ENCODE measurements at places on chromosomes 7 and 10.

DNA sequence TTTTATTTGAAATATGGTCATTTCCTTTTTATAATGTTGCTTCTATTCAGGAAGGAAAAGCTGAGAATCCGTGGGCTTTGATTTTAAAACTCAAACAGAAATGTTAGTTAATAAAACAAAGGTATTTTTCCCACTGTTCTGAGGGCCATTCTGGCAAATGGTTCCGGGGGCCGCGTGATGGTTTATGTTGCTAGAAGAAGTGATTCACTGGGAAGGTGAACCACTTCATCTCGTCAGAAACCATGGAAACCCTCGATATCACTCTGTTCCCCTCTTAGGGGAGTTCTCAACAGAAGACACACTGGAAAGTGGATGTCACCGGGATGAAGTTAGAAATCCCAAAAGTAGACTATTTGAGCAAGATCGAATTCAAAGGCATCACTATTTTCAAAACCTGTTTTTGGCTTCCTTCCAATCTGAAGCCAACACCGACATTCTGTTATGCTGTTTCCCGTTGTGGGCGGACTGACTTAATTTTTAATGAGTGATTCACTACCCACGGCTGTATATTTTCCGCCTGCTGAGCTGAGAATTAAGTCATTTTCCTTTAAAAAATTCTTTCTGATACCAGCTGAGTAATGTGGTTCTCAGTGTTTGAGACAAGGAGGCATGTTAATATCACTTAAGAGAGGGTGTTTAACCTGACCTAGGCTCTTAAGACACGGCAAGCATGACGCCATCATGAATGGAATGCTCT is 84.1 kb downstream of the PTPRE start:
- DNase-seq = no peak

DNA sequence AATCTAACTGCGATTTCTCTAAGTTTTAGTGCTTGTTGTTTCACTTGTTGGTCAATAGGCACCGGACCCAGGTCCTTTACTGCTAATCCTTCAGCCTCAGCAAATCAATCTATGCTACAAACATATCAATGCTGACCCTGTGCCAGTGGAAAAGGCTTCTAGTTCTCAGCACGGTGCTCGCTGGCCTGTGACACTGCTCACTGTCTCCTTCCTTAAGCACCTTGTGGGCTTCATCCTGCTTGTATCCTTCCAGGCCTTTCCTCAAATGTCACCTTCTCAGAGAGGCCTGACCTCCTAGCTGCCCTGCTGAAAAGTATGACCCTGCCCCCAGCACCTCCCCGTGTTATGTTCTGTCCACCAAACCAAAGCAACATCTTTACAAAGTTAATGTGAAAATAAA is 201.2 kb upstream of the FRMD4A start:
- no peak for DNase-seq

- DNase-seq = no peak
Observed at GRCh38 chr10:49395741-49396665, at the start of gene DRGX. TSS of gene DRGX (minus strand) at chr10:49396089. CDS start at chr10:49395440, 649 bp downstream.

- DNase-seq = no peak
Observed at GRCh38 chr10:97434055-97434454, 8.1 kb downstream of the PGAM1 start.

DNA sequence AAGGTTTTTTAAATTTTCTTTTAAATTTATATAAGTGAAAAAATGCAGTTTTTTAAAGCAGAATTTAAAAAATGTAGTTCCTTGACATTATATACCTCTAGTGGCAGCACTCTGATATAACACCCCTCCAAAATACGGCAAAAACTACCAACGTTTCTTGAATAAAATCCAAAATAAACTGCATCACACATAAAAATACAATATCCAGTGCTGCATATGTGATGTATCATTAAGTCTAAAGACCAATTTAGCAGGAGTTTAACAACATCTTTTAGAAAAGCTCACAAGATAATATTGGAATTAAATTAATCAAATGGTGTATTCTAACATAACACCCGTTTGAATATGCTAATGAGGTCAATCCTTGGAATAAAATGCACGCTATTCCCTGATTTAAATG is 1.4 kb downstream of the TCERG1L start:
- no peak for DNase-seq

GRCh38 chr10:99410146-99410545 is 20.3 kb downstream of the GOT1 start:
- DNase-seq = no peak

DNA sequence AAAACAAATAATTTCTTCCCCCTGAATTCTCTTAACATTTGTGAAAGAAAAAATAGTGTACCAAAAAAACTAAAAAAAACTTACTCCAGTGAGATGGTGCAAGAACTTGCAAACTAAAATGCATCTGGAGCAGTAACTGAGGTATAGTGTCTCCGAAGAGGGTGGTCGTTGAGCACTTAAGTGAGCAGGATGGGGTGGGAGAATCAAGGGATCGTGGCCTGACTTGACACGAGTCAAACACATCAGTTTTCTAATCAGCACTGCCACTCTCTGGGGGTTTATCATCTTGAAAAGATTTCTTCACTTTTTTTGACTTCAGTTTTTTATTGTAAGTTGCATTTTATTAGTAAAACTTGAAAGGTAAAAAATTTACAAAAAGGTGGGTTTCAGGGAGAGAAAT is 2.5 kb downstream of the ZNF273 start:
- DNase-seq = no peak

DNA sequence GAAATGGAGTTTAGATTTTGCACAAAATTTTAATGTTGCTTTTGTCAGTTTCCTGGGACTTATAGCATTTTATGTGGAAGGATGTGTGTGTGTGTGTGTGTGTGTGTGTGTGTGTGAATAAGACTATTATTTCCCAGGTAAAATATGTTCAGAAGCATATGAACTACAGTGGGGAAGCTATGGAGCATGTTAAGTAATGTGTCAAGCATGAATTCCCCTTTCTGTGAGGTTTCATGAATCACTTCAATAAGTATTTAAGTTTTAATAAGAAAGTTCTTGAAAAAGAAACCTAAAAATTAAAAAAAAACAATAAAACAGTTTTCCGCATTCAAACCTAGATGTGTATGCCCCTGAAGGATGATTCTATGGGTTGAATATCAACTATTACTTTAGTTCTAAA is 693 bp downstream of the CREB5 start:
- no peak for DNase-seq

GRCh38 chr10:84335516-84335915 is 7.1 kb downstream of the CCSER2 start:
- no peak for DNase-seq

- no peak for DNase-seq
Observed at GRCh38 chr10:26199841-26200240, 16.7 kb upstream of the GAD2 start.

DNA sequence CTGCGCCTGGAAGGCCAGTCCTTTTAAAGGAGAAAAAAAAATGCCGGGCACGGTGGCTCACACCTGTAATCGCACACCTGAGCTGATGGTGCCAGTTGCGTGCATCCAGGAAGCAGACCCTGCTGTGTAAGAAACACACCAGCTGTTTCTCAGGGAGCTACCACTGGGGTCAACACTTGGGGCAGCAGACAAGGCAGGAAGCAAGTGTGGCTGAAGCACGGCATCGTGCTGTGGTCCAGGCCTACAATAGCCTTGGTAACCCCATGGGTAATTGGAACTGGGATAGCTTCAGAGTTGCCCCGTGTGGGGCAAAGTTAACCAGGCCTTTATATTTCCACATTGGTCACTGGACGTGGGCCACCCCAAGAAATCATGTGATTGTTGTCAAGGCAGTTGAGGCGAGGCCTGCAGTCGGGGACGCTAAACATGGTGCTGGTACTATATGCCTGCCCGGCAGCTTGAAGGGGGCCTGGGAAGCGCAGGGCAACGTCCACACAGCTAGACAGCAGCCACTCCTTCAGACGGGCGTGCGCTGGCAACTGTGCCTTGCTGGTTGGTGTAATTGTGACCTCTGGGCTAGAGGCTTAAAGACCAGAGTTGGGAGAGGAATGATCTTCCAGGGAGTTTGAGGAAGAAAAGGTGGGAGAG is 2.5 kb upstream of the TACR2 start:
- DNase-seq = no peak

Data from NCI-H345 (cell line).